ENCODE measurements at places on chromosomes 1 and 21.

DNA sequence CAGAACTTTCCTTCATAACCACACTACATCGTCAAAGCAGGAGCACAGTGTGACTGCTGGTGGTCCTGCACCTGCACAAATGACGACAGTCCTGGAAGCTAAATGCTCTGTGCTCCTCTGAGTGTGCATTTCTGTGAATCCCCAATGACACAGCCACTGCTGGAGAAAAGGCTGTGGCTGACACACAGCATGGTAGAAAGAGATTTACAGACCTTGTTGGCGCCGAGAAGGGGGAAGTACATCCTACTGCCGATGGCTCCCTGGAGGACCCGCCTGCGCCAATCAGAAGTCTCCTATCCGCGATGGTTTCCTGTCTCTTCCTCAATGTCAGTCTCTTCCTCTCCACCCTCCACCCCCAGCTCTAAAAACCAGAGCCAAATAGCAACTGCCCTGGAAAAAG, 115.4 kb upstream of the RAB4A start:
- no peak for DNase-seq

- DNase-seq: no peak
These were observed 10.8 kb downstream of the THEM4 start for GRCh38 chr1:151898519-151898991.

GRCh38 chr1:10514490-10515235, 39.9 kb downstream of the PEX14 start:
- DNase-seq: peak; percentile 14

DNA sequence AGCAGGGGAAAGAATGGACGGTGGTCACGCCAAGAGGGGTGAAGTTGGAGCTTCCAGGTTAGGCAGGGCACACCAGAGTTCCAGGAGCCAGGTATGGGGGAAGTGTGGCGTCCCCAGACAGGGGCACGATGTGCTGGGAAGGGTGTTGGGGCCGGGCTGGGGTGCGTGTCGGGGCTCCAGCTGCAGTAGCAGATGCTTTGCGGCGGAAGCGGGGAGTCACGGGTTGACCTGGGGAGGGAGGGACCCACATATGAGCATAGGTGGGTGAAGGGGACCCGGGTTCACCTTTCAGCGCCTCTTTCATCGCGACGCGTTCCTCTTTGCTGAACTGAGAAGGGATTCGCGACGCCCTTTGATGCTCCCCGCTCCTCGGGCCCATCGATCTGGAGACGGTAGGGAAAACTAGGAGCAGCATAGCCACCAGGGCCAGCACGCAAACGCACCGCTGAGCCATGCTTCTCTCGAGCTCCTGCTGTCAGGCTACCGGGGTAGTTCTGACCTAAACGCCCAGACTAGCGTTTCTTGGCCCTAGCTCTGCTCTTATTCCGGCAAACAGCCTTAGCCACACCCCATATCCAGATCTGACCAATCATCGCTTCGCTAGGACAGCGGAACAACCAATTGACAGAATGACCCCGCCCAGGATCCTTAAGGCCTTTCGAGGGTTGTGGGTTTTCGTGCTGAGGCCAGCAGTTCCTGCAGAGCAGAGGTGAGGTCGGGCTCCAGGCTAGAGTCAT, at the start of gene PM20D1:
PM20D1 (minus strand) TSS at position 514 of the 737 bp plus-strand sequence; CDS start at position 454, 60 bp downstream.
- DNase-seq: no peak

- no peak for DNase-seq
These were observed 42.6 kb downstream of the CFAP57 start for GRCh38 chr1:43214501-43215444.

GRCh38 chr1:4253935-4254334, 353.9 kb upstream of the C1orf174 start:
- no peak for DNase-seq

Measured in NCI-H1436 treated with DMSO at 0.1 percent for 48 hours (cell line).